Activated CD4-positive, CD25-positive, alpha-beta regulatory T cell (primary cell): ENCODE measurements at places on chromosomes 16 and 17.

DNA sequence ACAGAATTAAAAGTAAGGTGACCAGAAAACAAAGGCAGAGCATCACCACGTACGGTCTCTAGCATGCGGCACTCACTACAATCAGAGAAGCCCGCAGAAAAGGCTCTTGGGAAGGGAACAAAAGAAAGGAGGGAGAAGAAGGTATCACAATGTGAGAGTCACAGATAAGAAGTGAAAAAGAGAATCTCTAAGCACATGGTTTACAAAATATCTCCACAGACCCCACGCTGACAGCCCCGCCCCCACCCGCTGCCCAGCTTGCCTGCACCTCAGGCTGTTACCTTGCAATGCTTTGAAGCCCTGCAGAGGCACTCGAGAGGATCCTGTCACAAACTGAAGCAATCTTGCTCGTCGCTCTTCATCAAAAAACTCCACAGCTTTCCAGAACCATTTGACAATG is 40.5 kb downstream of the CEP95 start:
- DNase-seq = no peak

- DNase-seq = no peak
Observed at GRCh38 chr16:83159049-83159448, 532.3 kb downstream of the CDH13 start.

- no peak for DNase-seq
Observed at GRCh38 chr17:32636598-32637218, 149.9 kb downstream of the CDK5R1 start.

DNA sequence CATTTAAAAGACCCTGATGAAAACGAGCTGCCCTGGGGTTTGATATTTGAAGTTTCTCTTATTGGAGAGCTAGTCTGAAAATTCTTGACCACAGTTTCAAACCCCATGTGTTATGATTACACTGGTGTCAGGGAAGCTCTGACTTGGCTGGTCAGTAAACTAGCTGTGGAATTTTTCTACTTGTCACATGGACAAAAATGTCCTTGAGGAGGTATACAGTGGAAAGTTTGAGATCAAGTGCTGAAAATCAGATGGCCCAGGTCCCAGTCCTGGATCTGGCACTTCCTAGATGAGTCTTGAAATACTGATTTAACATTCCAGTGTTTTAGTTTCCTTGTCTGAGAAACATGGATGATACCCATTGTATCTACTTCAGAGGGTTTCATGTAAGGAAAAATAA is 30.7 kb upstream of the SOX9 start:
- DNase-seq = no peak

- no peak for DNase-seq
Observed at GRCh38 chr16:30942426-30942806, 6.5 kb upstream of the ORAI3 start.

DNA sequence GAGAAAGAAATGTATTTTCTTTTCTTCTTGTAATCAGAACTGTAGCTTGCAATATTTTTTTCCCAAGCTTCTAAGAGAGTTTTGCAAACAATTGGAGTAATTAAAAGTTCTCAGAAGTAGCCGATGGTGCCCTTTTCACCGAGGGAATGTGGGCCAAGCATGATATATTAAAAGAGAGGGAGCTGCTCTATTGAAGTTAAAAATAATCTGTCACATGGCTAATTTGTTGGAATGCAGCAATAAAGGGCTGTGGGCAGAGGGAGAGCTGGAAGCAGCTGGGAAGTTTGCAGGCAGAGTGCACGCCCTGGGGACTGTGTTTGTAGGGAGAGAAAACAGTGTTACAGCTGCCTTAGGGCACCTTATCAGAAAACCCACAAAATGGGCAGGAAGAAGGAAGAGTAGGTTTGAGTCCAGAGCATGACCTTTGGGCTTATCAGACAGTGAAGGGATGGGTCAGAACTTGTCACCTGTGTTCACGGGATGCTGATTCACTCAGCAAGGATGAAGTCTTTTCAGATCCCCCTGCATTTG is 18.5 kb upstream of the TERF2 start:
- DNase-seq = no peak

DNA sequence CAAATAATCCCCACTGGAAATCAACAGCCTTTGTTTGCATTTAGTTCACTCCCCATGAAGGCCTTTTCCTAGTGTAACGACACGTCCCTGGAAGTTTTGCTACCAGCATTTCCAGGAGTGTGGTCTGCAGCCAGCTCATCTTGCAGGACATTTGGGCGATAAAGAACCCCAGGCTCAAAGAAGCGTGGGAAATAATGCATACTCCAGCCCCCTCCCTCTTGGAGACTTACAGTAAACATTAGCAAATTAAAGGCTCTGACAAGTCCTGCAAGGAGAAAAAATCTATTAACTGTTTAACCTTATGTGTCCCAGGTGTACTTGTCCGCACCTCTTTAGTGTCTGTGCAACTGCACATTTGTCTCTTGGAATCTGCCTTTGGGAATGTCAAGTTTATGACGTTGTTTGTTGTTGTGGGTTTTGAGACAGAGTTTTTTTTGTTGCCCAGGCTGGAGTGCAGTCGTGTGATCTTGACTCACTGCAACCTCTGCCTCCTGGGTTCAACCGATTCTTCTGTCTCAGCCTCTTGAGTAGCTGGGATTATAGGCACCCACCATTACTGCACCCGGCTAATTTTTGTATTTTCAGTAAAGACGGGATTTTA is 131.1 kb downstream of the ABCC1 start:
- DNase-seq = no peak

DNA sequence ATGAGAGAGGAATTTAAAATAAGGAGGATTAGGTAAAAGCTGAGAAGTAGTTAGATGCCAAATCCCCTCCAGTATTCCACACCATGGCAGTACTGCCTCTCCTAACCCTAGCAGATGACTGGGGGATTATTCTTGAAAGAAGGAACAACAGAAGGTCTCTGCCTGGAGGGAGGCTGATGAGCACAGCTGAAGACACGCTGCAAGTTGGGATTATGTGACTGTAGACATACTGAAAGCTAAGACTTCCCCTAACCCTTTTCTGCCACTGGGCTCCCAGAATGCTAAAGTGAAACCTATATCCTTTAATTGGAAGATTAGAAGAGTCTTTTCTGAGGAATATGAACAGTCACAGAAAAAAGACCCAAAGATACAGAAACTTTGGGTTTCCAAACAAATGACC is 27.7 kb upstream of the SLC46A1 start:
- DNase-seq = no peak

GRCh38 chr17:75640556-75641119 is 7.4 kb downstream of the SMIM5 start:
- no peak for DNase-seq

DNA sequence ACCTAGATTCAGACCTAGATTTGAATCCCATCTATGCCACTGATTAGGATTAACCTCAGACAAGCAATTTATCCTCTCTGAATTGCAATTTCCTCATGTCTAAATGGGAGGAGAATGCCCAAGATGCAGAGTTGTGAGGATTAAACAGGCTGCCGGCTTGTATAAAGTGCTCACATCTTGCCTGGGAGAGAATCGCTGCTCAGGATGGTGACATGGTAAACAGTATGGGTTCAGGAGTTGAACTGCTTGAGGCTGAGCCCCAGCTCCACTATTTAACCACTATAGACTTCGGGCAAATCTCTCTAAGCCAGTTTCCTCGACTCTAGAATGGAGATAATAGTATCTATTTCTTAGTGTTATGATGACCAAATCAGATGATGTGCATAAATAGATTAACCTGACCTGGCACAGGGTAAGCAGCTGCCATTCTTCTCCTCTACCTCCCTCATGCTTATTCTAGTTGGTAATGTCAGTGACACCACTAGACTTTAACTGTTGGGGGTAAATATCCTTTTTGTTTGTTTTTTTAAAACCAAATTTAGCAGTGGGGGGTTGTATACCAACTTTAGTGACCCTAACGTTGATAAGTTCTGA is 732 bp upstream of the RPL27 start:
- DNase-seq = no peak

GRCh38 chr16:17246974-17247732 is 223.6 kb downstream of the XYLT1 start:
- DNase-seq = no peak

- no peak for DNase-seq
Observed at GRCh38 chr16:51175081-51175480, 24.0 kb upstream of the SALL1 start.

DNA sequence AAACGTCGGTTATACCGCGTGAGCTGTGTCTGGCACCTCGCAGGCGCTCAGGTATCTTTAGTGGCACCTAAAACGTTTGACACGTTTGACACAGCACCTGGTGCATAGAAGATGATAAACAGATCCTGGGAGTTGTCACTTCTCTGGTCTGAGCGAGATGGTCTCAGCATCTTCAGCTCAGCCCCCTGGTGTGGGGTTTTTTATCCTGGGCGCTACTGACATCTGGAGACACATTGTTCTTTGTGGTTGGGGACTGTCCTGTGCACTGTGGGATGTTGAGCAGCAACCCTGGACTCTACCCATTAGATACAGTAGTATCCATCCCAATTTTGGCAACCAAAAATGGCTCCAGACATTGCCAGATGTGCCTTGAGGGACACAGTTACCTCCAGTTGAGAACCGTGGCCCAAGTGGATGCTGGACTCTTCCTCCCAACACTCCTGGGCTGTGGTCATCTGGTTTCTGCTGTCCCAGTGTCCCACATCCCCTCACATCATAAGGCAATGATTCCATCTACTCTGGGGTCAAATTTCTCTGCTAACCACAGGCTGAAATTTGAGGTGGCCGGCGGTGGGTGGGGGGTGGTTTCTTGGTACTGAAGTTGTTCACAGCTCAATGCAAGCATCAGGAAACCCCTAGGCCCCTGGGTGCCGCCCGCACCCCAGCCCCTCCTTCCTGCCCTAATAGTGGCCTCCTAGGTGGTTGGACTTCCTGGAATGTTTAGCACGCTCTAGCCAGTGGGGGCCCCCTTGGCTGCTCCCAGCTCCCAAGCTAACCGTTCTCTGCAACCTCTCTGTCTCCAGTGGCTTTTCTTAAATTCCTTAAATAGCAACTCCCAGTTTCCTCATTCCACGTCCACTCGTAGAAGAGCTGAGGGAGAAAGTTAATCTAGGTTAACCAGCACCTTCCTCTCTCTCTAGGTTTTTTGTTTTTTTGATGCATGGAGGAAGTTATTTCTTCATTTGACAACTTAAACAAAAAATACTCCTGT is 124.8 kb downstream of the ABCC1 start:
- DNase-seq = no peak

GRCh38 chr17:57720386-57721035 is 24.6 kb downstream of the CCDC182 start:
- no peak for DNase-seq

- DNase-seq = no peak
Observed at GRCh38 chr16:66639091-66639885, 34.8 kb downstream of the CMTM3 start.

- DNase-seq = no peak
Observed at GRCh38 chr17:4261452-4261851, 2.3 kb downstream of the ANKFY1 start.

- no peak for DNase-seq
Observed at GRCh38 chr16:58338205-58338604, 43.4 kb upstream of the PRSS54 start.

DNA sequence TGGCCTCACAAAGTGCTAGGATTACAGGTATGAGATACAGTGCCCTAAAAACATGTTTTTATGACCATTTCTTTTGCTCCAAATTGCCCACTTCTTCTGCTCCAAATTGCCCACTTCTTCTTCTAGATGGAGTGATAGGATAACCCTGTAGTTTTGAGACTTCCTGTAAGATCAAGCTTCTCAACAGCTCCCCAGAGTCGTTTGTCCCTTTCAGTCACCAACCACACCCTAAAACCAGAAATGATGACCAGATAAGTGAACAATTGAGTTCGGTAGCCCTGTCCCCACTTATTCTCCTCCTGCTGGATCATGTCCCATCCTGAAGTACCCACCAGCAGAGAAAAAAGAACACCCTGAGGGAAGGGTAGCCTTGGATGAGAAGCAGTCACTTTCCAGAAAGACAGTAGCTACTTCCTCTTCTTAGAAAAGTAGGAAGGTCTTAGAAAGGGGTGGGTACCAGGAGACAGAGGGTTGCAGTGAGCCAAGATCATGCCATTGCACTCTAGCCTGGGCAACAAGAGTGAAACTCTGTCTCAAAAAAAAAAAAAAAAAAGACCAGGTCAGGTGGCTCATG is 2.5 kb downstream of the ODAD4 start:
- no peak for DNase-seq

DNA sequence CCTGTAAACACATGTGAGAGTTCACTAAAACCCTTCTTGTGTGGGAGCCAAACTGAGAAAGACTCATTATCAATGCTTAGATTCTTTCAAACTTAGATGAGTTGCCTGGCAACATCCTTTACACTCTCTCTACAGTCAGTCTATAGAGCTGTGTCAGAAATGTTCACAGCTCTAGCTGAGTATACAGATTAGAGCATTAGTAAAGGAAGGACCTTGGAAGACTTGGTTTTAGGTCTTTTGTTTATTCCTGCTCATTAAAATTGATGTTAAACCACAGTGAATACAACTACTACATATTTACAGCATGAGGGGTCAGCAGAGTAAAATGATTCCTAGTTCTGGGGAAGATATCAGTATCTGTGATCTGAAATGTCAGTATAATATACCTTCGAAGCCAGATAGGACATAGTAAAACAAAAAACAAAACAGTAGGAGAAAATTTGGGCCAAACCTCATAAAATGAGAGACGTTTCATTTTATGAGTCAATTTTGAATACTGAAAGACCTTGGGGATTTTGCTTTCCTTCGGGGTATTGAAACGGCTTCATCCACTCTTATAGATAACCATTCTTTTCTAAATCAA is 186.0 kb downstream of the TANC2 start:
- no peak for DNase-seq

GRCh38 chr16:8589900-8590688 is at the start of gene TMEM114:
Gene TMEM114 (minus strand): TSS chr16:8590511. CDS start chr16:8589838, 673 bp downstream.
- no peak for DNase-seq

- no peak for DNase-seq
Observed at GRCh38 chr17:80835816-80836657, 155.6 kb upstream of the CHMP6 start.

DNA sequence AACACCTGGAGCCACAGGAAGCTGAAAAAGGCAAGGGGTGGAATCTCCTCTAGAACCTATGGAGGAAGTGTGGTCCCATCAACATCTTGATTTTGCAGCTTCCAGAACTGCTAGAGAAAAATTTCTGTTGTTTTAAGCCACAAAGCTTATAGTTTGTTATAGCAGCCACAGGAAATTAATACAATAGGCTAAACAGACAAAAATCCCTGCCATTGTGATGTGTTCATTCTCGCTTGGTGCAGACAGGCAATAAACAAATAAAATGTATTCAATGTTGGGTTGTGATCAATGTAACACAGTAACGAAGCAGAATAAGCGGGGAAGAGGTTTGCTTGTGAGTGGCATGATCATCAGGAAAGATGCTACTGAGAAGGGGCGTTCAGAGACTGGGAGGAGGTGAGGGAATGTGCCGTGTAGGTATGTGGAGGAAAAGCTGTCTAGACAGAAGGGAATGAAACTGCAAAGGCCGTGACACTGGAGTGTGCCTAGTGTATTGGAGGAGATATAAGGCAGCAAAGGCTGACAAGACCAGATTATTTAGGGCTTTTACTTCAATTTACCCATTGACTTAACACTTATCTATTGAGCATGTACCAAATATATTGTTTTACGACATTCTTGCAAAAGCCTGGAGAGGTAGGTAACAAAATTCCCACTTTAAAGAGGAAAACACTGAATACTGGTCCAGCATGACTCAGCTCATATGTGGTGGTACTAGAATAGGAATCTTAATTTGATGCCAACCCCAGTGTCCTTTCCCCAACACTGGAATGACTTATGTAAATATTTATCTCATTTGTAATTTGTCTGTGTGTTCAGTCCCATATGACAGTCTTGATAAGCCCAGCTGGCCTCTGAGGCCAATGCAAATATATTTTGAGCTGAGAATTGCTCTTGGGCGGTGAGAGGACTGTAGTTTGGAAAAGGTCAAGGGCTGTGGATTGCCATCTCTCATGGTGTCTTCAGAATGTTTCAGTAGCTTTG is 375.9 kb downstream of the CDH13 start:
- DNase-seq = no peak

- DNase-seq = no peak
Observed at GRCh38 chr16:80807906-80808305, 3.5 kb upstream of the CDYL2 start.
